GM23248 (cell line): ENCODE measurements at places on chromosomes 4 and X. TPM values are rescaled to one million over a fixed set of nuclear protein-coding genes. Genes with fewer than 3 reads are reported as not detected.

GRCh38 chrX:39527025-39527424 lies 570.7 kb downstream of the BCOR start:
- no peak overlapping the region for H3K27ac ChIP-seq
- DNase-seq = peak; percentile 71
- no peak overlapping the region for H3K4me3 ChIP-seq
- no peaks in the 10 kb centered on the region for H3K27me3 ChIP-seq

The ERVMER34-1 gene
- not detected in 2 replicates for total RNA-seq

DNA sequence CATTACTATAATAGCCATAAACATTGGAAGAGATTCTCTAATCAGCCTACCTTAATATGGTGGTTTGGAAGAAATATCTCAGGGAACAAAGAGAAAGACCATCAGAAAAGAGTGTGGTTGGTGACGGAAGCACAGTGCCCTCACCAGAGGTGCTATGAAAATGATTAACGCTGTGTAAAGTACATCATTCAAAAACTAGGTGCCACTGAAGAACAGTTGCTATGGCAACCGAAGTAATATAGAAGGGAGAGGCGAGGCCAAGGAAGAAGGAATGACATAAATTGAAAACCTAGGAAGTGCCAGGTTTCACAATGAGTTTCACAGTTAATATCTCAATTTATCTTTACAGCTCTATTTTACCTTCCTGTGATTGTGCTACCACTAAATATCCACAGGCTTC lies 57.0 kb upstream of the ARSJ start:
- peaks cover 12% of the 10 kb centered on the region for H3K4me1 ChIP-seq
- no peaks in the 10 kb centered on the region for H3K27me3 ChIP-seq
- no peak overlapping the region for H3K27ac ChIP-seq
- no peaks in the 10 kb centered on the region for H3K36me3 ChIP-seq
- H3K4me3 ChIP-seq = no peak overlapping the region

The EOLA2 gene
- total RNA-seq = 24.7 and 28.1 TPM in 2 replicates
